ENCODE measurements at places on chromosomes 7 and 10.

DNA sequence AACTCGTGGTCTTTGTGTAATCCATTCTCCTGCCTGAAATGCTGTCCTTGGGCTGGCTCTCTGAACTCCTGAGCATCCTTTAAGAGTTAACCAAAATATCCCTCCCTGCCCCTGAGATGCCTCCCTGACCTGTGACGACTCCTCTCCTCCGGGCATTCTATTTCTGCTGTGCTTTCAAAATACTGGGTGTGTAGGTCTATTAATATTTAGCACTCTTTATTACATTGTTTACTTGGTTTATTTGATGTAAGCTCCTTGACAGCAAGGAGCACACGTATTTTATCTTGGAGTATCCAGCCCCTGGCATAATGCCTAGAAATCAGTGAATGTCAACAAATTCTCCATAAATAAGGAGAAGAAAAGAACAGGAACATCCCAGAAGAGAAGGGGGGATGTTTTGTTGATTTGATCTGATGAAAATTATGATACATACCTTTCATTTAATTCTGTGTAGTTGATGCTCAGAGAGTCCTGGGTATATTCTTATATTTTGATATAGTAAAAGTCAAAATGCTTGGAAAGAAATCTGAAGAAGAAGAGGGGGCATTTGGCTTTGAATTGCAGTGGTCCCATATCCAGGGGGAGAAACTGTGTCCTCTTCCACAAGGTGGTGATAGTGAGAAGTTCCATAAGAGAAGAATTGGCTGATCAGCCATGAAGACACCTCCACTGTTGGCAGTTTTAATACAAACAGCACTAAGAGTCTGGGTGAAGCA, 107.7 kb upstream of the MPP7 start:
- no peak overlapping the region for H3K4me3 ChIP-seq
- H3K4me1 ChIP-seq: peaks cover 8% of the 10 kb centered on the region
- no peaks in the 10 kb centered on the region for H3K36me3 ChIP-seq
- no peaks in the 10 kb centered on the region for H3K27me3 ChIP-seq

DNA sequence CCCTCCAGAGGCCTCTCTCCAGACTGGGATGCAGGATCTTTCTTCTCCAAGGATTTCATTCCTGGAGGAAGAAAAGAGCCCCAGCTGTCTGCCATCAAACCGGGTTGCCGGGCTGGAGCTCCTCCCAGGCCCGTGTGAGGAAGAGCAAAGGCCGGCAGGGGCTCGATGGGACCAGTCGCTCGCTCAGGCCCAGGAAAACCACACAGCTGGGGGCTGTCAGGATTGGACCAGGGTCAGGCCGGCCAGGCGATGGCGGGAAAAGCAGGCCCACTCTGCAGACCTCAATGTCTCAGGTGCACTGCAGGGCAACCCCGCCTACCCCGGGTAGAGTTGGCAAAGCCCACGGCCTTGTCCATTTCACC, 98.1 kb upstream of the DNAAF5 start:
- no peak overlapping the region for H3K4me3 ChIP-seq
- H3K27me3 ChIP-seq: no peaks in the 10 kb centered on the region
- no peak overlapping the region for H3K27ac ChIP-seq

- H3K4me3 ChIP-seq: no peak overlapping the region
- H3K4me1 ChIP-seq: peaks cover 36% of the 10 kb centered on the region
- H3K27ac ChIP-seq: no peak overlapping the region
- no peaks in the 10 kb centered on the region for H3K27me3 ChIP-seq
Measured at GRCh38 chr10:10824591-10825148, 193.0 kb upstream of the CELF2 start.

- no peaks in the 10 kb centered on the region for H3K27me3 ChIP-seq
- H3K4me1 ChIP-seq: no peaks in the 10 kb centered on the region
- H3K36me3 ChIP-seq: peaks cover 11% of the 10 kb centered on the region
- H3K27ac ChIP-seq: no peak overlapping the region
- no peak overlapping the region for H3K4me3 ChIP-seq
- no peak for DNase-seq
Measured at GRCh38 chr7:139973101-139974050, 89.4 kb downstream of the PARP12 start.

GRCh38 chr7:43166686-43167085, 54.2 kb downstream of the HECW1 start:
- no peaks in the 10 kb centered on the region for H3K4me1 ChIP-seq
- H3K27me3 ChIP-seq: no peaks in the 10 kb centered on the region
- no peaks in the 10 kb centered on the region for H3K36me3 ChIP-seq
- H3K27ac ChIP-seq: no peak overlapping the region

Measured in stomach (tissue), 19 donors.